ENCODE measurements at places on chromosomes 2 and 18.

DNA sequence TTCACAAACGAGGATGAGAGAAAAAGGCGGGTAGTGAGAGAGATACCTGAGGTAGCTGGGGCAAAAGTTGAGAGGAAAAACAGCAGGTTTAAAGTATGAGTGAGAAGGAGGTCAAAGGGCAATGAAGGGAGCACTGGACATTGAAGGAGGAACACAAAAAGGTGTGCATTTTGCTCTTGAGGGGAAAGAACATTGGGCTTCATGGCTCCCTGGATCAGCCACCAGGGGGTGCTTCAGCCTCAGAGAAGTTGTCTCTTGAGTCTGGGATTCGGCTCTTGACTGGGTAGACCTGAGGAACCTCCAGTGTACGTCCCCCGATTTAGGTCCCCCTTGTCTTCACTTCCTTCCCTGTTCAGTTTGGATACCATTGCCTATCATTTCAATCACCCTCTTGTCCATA lies 128.5 kb downstream of the RAPGEF4 start:
- peak; percentile 6 for DNase-seq

DNA sequence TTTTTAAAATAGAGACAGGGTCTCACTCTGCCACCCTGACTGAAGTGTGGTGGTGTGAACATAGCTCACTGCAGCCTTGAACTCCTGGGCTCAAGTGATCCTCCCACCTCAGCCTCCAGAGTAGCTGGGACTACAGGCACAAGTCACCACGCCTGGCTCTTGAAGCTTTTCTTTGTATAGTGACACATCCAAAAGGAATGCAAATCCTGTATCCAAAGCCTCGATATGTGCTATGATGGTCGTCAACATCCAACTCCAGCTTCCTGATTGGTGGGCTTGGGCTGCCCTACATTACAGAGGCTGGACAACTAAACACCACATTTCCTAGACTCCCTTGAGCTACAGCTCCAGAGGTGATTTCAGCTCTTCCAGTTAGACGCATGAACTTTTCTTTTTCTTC lies 101.7 kb upstream of the PGAP1 start:
- DNase-seq, result peak; percentile 14

DNA sequence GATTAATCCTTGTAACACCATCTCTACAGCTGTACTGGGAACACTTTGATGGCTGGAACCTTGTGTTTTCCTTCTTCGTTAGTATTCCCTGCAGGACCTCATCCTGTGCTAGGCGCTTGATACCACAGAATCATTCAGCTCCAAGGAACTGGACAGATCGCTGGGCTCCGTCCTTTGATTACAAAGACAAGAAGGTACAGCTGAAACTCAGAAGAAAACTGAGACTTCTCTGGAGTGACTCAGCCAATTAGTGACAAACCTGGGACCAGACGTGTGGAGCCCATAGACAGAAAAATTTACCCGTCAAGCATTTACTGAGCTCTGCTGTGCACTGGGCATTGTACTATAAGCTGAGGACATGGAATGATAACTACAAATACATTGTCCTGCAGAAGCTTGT lies 67.3 kb downstream of the NCKAP5 start:
- no peak for DNase-seq

DNA sequence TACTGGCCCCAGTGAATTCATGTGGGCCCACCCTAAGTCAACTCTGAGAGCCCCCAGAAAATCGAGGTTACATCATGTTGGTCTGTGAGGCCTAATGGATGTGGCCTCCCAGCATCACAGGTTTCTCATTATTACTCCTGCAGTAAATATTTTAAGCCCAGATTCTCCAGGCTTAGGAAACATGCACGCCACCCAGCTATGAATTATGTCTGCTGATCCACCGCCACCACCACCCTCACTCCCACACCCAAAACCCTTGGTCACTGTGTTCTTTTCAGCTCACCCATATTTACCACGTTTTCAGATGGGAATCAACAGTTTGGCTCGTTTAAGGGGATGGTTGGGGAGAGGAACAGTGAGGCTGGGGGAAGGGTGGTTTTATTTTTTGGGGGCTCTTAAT lies 128.6 kb downstream of the NCK2 start:
- DNase-seq, result no peak

DNA sequence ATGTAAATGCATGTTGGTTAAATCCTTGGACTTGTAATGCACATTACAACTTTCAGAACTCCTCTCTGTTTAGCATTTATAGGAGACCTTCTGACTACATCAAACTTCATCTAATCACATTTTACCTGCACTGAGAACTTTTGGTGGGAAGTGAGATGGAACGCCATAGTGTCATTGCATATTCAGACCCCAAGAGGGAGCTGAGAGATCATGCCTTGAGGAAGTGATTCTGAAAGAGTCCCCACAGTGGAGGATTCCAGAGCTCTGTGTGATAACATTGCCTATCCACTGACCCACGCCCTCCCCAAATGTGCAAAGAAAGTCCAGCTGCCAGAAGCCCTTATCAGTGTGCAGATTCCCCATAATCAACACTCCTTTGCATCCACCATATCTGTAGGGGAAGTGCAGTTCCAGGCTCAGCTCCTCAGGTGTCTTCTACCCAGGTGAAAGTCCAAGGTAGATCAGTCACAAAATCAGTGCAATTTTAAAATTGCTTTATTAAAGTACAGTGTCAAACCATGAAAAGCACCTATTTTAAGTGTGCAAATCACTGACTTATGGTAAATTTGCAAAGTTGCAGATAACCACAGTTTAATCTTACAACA lies 212.4 kb downstream of the RPIA start:
- no peak for DNase-seq

- peak; percentile 92 for DNase-seq
Observed at GRCh38 chr2:12587729-12588522, 128.8 kb upstream of the TRIB2 start.

GRCh38 chr18:59660786-59661743 lies 36.2 kb downstream of the CCBE1 start:
- peak; percentile 44 for DNase-seq

DNA sequence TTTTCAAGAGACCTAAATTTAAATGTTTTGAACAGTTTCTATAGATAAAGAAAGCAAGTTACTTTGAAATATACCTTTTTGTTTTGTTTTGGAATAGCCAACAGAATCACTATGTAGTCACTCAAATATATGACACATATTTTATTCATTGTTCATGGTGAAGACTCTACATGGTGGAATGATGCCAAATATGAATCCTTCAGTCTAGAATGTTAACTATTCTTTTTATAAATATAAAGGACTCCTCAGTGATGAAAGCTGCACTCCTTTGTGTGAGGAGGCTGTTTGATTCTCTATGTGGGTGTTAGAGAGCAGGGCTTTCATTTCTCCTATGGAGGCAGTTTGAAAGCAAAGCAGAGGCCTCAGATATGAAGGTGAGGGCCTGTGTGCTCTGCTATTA lies 396.4 kb upstream of the LRRTM1 start:
- no peak for DNase-seq

- DNase-seq, result peak; percentile 33
Observed at GRCh38 chr2:113117541-113118262, 9.7 kb upstream of the IL1RN start.

GRCh38 chr2:74939919-74940812 lies 18.3 kb upstream of the POLE4 start:
- DNase-seq, result no peak

- DNase-seq, result no peak
Observed at GRCh38 chr18:54506516-54507261, 84.4 kb upstream of the DYNAP start.

GRCh38 chr2:204331988-204332387 lies 213.3 kb upstream of the PARD3B start:
- no peak for DNase-seq

DNA sequence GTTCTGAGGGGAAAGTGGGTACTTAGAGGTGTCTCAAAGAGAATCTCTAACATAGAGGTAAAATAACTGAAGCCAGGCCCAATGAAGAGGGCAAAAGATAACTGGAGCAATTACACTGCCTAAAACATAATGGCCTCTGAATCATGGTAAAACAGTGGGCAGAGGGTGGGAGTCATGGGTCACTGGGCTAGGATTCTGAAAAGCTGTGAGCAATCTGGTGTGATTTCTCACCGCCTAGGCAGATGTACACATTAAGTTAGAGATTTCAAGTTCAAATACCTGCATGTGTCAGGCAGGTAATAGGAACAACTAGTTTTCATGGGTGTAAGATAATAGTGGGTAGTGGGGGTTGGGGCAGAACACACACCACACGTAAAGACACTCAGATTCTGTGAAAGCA lies 45.6 kb downstream of the INSIG2 start:
- no peak for DNase-seq

DNA sequence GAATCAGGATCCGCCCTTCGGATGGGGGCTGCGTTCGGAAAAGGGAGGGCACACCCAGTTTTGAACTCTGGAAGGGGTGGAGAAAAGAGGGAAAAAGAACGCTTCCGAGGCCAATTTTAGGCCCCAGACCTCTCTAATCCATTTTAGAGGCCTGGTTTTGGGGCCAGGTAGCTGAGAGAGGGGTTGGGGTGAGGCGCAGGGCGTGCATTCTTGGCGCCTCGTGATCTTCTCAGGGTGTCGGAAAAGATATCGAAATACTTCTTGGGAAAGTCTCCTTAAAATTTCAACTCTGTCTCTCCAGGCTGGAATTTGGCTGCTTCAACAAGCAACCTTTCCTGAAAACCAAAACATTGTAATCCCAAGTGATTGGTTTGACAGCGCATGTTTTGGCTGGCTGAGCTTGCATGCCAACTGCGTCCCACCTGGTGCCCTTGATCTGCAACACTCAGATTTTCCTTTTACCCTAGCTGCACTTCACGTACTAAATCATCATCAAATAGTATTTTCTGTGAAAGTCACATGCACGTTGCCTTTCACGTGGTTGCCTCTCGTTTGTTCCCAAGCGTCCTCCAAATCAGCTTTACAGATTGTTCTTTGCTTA lies 864 bp upstream of the XPO1 start:
- no peak for DNase-seq

GRCh38 chr2:98730053-98730706 lies 752 bp downstream of the MGAT4A start:
- no peak for DNase-seq

DNA sequence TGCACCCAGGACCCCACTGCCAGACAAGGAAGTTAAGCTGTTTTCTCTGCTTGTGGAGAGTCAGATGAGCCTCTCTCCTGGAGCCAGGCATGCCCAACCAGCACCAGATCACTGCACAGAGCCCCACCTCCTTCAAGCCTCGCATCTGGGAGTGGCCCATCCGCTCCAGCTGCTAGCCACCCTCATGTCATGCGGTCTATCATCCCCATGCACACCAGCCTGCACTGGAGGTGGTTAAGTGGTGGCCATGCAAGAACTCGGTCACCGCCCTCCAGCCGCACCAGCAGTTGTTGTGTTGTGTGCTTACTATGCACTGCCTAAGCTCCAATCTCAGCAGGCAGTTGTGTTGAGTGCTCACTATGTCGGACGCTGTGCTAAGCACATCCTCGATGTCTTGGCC lies 177.9 kb upstream of the SLC14A2 start:
- no peak for DNase-seq

DNA sequence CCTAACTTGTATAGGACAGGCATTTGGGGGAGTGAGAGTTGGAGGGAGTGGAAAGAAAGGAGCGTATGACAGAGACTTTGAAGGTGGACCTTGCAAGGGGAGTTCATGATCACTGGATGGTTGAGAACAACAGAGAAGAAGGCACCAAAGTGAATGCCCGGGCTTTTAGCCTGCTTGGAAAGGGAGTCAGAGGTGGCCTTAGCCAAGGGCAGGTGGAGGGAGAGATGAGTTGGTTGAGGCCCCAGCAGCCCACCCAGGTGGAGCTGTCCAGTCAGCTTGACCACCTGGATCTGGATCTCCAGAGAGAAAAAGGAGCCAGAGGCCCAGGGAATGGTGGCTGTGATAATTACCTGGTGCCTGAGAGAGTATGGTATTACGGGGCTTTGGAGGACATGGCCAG lies 73.6 kb downstream of the COA5 start:
- DNase-seq, result no peak

DNA sequence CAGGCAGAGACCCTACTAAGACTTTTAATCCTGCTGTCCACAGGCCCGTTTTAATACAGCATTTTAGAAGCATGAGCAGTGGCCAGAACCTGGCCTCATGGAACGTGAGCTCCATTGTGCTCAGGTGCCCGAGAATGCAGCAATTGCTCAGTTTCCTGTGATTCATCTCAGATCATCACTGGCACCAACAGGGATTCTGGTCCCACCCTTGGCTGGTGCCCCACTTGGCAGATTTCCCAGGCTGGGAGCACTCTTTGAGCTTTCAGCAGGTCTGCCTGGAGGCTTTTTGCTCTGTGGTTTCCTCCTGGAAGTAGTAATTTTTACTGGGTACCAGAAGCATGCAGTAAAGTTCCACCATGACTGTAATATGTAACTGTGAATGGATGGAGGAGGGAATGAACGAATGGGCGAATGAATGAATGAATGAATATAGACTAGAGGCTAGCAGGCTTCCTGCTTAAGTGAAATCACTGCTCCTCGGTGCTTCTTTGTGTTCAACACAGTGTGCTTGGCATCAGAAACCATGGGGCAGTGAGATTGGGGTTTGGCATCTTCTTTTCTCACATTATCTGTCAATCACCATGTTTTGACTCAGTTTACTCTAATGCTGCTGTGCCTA lies 312.9 kb downstream of the PRKCE start:
- DNase-seq, result peak; percentile 80

DNA sequence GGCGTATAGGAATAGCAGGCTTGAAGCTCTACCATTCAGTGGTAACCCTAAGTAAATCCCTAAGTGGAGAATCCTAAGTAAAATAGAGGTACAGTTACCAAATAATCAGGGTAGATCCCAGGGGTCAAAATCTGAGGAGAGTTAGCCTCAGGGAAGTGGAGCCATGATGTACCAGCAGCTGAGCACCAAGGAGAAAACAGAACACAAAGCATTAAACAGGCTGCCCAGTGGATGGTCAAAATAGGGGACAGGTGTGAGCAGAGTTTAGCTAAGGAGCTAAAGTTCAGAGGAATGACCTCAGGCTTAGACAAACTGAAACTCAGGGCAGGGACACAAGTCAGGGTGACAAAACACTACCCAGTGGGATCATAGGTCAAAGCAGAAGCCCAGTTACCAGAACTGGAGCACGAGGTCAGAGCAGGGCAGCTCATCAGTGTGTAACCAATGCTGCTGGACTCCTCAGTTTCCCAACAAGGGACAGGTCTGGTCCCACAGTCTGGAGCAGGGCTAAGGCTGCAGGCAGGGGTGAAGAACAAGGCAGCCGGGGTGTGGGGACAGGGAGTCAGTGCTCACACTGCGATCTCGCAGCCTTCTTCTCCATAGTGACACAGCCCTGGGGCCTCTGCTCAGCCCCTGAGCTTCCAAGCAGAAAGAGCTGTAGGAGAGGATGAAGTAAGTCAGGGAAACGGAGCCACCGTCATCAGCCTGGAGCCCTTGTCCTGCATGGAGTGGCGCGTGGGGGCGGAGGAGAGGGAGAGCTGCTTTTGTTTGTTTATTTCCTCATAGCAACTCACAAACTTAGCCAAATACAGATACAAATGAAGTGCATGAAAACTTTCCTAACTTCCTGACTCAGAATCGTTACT lies 264.0 kb downstream of the MREG start:
- DNase-seq, result peak; percentile 76
